ENCODE measurements at places on chromosomes 4 and X.

GRCh38 chrX:135477576-135477975, 42.9 kb upstream of the INTS6L start:
- H3K36me3 ChIP-seq = no peaks in the 10 kb centered on the region
- peaks cover 4% of the 10 kb centered on the region for H3K27me3 ChIP-seq
- peak; percentile 65 for DNase-seq
- H3K27ac ChIP-seq = no peak overlapping the region

DNA sequence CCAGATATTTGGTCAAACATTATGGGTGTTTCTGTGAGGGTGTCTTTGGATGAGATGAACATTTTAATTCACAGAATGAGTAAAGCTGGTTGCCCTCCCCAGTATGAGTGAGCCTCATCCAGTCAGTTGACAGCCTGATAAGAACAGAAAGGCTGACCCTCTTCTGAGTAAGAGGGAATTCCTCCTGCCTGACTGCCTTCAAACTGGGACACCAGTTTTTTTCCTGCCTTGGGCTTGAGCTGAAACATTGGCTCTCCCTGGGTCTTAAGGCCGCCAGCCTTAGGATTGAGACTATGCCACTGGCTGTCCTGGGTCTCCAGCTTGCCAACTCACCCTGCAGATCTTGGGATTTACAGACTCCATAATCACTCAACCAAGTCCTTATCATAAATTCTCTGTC, 14.5 kb upstream of the MAML3 start:
- peaks cover 25% of the 10 kb centered on the region for H3K27me3 ChIP-seq
- no peak for DNase-seq
- H3K36me3 ChIP-seq = no peaks in the 10 kb centered on the region
- no peaks in the 10 kb centered on the region for H3K4me1 ChIP-seq

DNA sequence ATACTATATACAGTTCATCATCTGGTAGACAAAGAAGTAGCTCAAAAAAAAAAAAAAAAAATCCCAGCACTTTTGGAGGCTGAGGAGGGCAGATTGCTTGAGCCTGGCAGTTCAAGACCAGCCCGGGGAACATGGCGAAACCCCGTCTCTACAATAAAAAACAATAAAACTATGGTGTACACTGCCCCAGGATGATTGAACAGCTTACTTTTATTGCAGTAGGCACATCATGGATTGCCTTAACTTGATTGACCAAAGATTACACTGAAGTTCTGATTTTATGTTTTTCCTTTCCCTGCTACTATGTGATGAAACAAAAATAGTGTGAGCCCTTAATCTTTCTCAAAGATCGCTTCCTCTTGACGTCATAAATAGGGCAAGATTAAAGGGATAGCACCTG, 60.6 kb downstream of the SNX25 start:
- no peak overlapping the region for H3K27ac ChIP-seq
- DNase-seq = no peak
- H3K4me3 ChIP-seq = no peak overlapping the region
- peaks cover 33% of the 10 kb centered on the region for H3K36me3 ChIP-seq
- H3K27me3 ChIP-seq = no peaks in the 10 kb centered on the region

DNA sequence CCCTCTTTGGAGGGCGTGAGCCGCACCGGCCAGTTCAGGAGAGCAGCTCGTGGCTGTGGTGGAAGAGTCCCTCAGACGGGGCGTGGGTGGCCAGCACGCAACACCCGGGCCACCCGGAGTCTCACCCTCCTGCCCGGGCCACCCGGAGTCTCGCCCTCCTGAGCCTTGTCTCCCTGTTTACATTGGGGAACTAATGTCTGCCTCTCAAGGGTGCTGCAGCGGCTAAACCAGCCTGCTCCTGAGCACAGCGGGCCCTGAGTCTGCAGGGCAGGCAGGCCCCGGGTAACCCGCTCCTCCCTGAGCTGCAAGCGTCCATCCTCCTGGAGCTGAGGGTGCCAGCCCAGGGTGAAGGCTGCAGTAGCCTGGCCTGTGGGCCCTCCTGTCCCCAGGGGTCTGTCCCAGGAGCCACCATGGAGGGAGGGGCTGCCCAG, 3.0 kb downstream of the PDE6B start:
- H3K4me1 ChIP-seq = no peaks in the 10 kb centered on the region
- no peak for DNase-seq
- no peaks in the 10 kb centered on the region for H3K27me3 ChIP-seq

Data from activated naive CD4-positive, alpha-beta T cell treated with anti-CD3 and anti-CD28 coated beads, Interleukin-2, amount 10 ng/mL, durations not matched to agents 7 days and 5 days (primary cell).